Astrocyte of the cerebellum (primary cell): ENCODE measurements at places on chromosomes 6 and 20.

DNA sequence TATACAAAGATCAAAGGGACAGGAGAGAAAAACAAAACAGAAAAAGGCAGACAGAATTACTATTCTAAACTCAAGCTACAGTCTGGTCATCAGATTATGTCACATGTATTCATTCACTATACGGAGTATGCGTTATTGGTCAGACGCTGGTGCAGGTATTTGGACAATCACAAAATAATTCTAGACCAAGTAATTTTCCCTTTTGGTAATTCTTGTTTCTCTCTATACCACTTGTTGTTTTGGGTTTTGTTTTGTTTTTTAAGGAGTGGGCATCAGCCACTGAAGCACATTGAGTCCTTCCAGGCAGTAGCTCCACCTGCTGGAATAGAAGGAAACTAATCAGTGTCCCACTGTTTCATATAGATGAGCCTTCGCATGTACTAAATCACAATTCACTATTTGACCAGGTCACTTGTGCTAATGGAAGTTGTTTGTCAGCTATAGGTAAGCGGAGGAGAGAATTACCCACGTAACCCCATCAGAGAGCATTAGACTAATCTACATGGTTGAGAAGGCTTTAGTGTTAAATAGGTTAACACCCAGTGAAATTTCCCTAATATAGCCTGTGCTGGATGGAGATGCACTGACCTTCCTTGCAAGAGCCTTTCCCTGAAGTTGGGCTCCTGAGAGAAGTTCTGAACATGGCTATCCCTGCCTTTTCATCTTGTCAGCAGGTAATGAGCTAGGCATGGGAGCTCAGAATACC, 77.9 kb downstream of the TNFAIP3 start:
- DNase-seq, result peak; percentile 12

GRCh38 chr6:8084586-8084985, 17.8 kb downstream of the EEF1E1 start:
- DNase-seq, result no peak

DNA sequence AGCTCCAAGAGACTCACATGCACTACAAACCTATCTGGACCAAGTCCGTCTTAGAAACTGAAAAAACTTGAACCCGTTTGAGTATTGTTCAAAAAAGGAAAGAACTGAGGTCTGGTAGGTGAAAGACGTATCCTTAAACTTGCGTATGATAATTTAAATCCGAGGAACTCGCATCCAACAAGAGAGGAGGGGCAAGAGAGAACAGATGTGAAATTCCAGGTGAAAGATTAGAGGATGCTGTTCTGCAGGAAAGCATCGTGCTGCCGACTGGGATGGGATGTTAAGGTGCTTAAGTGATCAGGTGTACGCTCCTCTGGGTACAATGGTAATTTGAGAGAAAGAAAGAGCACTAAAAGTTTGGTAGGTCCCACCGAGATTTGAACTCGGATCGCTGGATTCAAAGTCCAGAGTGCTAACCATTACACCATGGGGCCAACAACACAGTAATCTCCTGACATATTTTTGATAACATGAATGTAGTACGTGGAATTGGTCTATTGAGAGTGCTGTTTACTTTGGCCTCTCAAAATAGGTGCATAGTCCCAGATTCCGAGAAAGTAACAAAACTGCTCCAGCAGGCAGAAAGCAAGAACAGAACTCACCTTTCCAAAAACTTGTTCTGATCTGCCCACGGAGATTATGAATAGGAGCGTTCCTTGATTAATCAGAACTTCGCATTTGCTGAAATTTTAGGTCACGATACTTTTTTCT, 53.5 kb upstream of the BTN3A2 start:
- DNase-seq, result no peak

DNA sequence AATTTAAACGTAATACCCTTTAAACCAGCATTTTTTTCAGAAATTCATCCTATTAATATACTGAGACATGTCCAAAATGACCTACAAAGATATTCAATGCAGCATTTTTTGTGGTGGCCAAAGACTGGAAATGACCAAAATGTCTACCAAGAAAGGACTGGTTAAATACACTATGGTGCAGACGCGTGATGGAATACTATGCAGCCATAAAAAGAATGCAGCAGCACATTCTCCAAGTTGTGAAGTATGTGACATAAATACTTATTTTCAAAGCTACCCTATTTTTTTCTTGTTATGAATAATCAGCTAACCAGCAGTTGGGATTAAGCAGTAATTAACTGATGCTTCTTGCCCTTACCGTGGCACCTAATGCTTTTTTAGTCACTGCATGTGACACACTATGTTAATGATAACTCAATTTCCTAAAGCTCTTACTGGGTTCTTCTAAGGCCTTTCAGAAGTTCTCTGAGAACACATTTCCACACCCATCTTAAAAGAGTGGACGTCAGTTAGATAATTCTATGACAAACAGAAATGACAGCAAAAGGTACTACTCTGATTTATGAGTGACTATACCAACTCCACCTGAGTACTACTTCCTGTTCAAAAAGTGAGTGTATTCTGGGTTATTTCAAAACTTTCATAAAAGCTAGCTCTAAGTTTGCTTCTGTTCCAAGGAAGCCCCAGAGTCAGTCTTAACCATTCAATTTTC, 24.9 kb downstream of the TTI1 start:
- DNase-seq, result no peak

DNA sequence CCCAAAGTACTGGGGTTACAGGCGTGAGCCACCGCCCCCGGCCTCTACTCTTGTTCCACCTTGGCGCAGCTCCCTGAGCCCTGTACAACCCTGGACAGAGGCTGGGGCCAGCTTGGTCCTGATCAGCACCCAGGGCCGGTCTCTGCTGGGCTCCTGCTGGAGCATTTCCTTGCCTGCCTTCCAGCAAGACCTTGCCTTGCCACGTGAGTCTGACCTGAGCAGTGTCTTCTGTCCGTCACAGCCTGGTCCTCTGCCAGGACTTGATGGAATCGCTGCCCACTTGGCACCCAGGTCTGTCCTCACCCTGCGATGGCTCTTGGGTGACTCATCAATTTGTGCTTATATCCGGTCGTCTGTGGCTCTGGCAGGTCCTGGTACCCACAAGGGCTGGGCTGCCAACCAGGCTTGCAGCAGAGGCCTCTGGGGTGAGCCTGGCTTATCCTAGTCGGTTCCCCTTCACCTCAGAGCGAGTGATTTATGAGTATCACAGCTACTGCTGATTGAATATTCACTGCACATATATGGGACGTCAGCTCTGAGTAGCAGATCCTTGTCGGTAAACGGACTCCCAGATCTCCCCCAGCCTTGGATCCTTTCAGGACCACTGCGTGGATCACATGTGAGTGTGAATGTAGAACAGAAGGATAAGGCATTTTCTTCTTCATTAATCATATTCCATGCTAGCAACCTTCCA, 10.1 kb upstream of the SULF2 start:
- no peak for DNase-seq

DNA sequence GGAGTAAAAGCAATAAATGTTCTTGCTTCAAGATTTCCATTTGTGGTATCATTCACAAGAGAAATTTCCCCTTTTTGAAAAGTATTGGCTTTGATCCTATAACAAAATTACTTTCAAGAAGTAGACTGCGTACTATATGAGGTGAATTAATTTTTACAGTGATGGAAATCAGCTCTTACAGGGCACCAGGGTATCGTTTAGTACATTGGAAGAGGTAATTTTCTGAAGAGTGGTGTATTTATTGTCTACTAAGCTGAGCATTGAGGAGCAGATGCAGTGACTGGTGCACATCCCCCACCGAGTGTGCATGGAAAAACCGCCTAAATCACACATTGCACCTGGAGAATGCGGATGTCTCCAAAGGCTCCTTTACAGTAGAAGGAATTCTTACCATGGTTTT, 209.5 kb downstream of the SAMD5 start:
- DNase-seq, result no peak

DNA sequence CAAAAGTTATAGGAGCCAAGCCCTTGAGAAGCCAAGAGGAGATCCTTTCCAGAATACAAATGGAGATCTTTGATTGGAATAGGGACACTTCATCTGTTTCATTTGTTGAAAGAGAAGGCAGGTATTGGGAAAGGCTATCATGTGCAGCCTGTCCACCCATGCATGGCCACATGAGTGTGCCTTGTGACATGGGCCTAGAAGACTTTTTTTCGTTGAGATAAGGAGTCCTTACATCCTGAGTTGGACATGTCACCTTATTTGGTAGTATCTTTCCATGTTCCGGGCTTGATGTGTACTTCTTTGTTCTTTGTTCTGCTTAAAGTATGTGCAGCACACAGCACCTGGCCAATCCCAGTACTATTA, 42.1 kb upstream of the SYNCRIP start:
- no peak for DNase-seq

DNA sequence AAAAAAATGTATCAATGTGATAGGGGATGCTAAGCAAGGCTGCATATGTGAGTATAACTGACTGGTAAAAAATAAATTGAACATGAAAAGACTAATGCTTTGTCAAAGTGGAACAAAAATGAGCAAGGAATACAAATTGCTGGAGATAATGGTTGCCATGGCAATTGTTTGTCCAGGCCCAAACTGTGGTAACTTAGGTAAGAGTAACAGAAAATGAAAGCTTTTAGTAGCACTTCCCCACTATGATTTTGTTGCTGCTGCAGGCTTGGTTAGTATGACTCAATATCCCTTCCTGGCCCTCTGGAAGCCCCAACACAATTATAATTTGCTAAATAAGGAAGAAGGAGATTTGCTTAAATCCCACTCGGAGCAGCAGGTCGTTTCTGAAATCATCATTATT, 577.1 kb downstream of the DOK5 start:
- DNase-seq, result no peak

DNA sequence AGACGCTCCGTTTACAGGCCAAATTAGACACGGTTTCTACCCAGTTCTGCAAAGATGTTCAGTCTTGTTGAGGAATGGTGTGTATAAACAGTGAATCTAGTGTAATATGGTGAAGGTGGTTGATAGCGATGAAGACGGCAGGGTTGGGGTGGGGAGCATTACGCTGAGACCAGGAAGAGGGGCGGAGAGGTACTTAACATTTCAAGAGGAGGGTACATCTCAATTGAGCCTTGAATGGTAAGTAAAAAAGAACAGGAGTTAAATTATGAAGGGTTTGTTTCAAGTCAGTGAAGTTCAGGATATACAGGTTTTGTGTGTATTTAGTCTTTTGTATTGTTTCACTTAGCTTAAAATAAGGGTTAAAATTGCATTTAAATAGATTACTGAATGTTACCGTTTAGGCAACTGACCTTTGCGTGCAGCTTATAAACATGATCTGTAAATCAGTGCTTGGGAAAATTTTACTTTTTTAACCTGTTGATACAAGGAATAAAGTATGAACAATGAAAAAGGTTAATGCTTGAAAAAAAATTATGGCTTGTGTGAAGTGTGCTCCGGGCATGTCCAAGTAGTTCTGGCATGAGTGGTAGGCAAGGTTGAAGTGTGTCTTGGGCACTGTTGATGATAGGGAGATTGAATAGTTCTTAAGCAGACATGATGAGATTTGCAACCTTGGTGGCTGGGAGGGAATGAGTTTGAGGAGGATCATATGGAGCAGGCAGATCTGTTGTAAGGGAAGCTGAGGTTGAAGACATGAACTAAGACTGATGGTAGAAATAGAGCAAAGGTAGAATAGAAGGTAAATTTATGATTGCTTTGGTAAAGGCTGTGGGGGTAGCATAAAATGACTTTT, 842 bp downstream of the POLR1C start:
- no peak for DNase-seq

- DNase-seq, result no peak
Observed at GRCh38 chr20:42603655-42604054, 586.1 kb downstream of the PTPRT start.

DNA sequence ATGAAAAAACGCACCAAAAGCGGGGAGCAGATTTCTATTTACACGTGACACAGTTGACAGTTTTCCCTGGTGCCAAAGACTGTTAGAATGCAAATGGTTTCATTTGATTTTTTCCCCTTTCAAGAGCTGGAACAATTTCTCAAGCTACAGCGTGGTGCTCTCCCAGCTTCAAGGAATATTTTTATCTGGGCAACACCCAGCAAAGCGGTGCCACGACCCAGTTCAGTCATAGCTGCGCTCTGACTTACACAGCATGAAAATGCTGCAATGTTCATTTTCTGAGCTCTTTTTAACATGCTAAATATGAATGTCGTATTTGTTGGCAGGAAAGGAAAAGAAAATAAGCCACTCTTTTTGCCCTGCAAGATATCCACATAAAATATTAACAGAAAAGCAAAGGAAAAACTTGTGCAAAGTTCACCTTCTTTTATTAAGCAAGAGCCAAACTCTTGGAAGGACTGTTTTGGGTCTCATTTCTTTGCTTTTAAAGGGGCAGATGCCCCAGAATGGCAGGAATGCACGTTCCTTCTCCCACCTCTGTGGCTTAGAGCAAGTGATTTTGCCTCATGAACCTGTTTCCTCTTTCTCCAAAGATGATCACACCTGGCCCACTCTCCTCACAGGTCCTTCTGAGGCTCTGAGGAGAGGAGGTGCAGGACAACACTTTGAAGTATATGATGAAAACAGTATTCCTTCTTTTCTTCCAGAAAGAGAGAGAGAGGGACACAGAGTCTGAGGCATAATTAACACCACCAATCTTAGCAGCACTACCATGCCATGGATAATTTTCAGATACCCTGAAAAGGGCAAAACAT, 47.0 kb downstream of the TTI1 start:
- no peak for DNase-seq

DNA sequence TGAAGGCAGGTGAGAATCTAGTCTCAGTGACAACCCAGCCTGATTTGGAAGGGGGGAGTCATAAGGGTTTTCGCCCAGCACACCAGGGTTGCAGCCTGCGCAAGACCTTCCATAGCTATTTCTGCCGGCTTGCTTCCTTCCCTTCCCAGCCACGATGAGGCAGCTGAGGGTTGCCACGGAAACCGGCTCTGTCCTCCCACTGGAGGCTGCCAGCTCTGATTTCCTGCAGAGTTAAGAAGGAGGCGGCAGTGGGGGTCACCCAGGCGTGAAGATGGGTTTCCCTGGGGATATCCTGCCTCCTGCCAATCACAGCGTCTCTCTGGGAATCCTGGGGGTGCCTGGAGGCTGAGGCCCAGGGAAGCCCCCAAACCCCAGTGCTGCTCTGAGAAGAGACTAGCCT, 23.1 kb upstream of the KCNB1 start:
- DNase-seq, result peak; percentile 51

GRCh38 chr20:2778602-2779321, 21.7 kb downstream of the CPXM1 start:
- DNase-seq, result no peak
